Activated CD4-positive, CD25-positive, alpha-beta regulatory T cell treated with anti-CD3 and anti-CD28 coated beads, Interleukin-2, amount 50 U/mL, for 16 hours (primary cell): ENCODE measurements at places on chromosomes 12 and 14.

- no peak for DNase-seq
These were observed 4.3 kb downstream of the GALNT9 start for GRCh38 chr12:132324841-132325732.

GRCh38 chr12:57695770-57696432 is 2.0 kb downstream of the OS9 start:
- DNase-seq: no peak

- DNase-seq: no peak
These were observed 6.7 kb downstream of the KRT7 start for GRCh38 chr12:52239767-52240166.

DNA sequence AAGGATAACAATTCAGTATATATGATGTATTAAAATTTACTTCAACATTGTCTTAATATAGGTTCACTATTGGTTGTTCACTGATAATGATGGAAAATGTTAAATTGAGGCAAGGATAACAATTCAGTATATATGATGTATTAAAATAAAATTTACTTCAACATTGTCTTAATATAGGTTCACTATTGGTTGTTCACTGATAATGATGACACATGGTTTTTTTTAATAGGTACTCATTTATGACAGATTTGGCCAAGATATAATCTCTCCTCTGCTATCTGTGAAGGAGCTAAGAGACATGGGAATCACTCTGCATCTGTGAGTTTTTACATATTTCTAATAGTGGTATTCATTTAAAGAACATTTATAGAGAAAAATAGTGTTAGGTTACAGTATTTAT is 8.1 kb downstream of the SCFD1 start:
- DNase-seq: no peak

DNA sequence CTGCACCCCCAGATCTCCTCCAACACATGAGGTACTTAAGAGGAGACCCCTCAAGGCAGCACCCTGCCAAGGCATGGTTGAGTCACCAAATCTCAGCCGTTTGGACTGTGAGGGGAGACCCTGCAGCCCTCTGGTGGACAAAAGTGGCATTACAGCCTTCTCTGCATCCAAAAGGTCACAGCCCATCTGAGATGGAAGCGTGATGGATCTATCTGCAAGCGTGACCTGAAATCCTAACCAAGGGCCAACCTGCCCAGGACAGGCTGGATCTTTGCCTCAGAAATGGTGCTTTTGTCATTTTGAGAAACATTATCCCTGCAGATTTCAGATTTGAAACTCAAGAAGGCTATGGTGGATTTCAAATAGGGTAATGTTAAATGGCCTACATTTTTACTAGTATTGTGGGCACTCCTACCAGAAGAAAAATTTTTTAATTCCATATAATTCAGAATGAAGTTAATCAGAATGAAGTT is 23.7 kb upstream of the DHRS4 start:
- peak; percentile 69 for DNase-seq

DNA sequence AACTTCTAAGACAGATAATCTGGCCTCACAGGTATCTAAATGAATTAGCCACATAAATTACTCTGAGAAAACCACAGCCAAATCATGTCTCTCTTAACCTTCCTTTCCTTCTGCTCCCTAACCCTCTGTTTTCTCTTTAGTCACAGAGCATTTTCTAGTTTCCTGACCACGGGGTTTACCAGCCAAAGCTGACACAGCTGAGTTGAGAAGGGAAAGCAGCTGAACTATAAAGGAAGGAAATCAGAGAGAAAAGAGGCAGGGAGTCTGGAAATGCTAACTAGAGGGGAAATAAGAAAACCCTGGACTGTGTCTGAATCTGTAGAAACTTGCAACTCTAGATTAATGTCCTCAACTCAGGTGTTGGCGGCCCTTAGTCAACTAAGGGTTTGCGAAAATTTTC is 24.4 kb downstream of the ANKS1B start:
- no peak for DNase-seq

GRCh38 chr12:103884316-103884715 is 43.3 kb upstream of the NT5DC3 start:
- DNase-seq: no peak

- no peak for DNase-seq
These were observed 57.1 kb downstream of the NUAK1 start for GRCh38 chr12:106081606-106082005.

GRCh38 chr12:47766502-47767215 is 6.4 kb upstream of the SLC48A1 start:
- DNase-seq: no peak

GRCh38 chr14:38083039-38083438 is 124.7 kb upstream of the SSTR1 start:
- DNase-seq: no peak

GRCh38 chr14:20675669-20676068 is 8.7 kb upstream of the RNASE4 start:
- DNase-seq: no peak

GRCh38 chr12:31876568-31877424 is 82.4 kb upstream of the RESF1 start:
- no peak for DNase-seq

- DNase-seq: no peak
These were observed 12.8 kb upstream of the SMARCD1 start for GRCh38 chr12:50072198-50072907.

- peak; percentile 55 for DNase-seq
These were observed 34.9 kb downstream of the KRT80 start for GRCh38 chr12:52156757-52157565.

DNA sequence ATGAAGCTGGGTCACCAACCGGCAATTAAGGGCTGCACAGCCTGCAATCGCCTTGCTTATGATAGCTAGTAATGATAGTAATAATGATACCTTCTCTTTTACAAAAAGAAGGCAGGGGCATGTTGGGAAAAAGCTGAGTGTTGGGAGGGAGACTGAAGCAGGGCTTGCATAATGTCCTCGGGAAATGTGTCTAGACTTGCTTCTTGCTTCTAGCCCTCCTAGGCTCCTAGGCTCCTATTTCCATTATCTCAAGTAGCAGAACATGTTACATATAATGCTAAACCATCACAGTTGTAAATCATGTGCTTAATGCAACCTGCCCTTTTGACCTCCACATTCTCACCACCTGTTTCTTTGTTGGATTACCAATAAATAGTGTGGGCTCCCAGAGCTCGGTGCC is 18.7 kb downstream of the RERGL start:
- no peak for DNase-seq

GRCh38 chr14:76381817-76382494 is 6.0 kb downstream of the ESRRB start:
- DNase-seq: no peak

DNA sequence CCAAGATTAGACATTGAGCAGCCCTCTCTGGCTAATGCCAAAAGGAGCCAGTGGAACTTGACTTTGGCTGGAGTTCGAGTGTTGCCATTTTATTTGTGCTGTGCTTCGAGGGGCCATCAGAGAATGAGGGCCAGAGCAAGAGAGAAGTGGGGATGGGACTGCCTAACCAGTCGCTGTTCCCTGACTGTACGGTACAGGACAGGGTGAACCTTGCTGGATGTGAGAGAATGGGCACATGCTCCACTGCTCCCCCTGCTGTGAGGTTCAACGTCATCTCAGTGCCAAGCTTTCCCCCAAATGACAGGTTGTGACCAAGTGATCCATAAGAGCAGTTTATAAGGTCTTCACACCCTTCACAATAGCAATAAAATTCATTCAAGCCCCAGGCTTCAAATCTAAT is 55.1 kb upstream of the BCL11B start:
- no peak for DNase-seq

GRCh38 chr12:93200291-93200917 is 177.3 kb upstream of the NUDT4 start:
- no peak for DNase-seq

DNA sequence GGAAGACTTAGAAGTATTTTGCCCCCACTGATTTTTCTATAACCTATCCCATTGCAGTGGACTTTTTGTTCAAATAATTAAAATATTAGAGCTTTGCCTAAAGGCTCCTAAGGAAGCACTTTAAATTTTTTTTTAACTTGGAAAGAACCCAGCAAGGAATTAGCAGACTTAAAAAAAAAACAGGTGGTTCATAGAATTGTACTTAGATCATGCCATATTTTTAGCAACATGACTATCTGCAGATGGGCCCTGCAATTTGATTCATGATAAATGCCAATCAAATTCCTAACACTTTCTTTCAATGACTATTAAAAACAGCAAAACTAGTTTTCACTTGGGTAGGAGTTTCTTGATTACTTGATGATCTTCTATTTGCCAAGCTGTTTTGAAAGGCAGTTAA is 11.5 kb downstream of the ADAMTS20 start:
- DNase-seq: no peak

- no peak for DNase-seq
These were observed 96.7 kb upstream of the BMP4 start for GRCh38 chr14:54053386-54053745.

DNA sequence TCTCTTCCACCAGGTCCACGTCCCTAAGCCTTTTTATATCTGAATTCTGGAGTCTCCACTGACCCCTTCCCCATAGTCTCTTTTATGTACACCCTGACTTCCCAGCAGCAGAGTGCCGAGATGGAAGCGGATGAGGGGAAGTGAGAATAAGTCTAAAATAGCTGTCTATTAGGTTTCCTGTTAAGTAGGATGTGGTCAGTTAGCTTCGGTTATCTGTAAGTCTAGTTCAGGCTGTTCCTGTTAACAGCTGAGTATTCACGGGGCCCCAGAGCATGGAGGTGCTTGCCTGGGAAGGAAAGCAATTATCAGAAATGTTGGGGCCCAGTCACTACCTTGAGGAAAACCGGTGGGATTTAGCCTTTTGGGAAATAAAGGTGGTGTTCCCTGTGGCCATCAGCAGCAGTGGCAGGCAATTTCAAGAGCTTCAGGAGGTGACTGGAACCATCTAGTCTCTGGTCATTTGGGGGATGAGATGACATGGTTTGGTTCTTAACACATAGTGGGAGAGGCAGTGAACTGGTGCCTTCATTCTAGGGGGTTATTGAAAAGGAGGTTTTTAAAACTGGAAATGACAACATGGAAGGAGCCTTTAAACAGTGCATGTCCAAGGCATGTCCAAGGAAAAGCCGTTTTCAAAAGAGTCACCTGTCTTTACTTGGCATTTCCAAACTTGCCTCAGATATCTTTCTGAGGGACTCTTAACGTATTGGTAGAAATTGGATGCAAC is 21.8 kb downstream of the CHST11 start:
- DNase-seq: no peak

- DNase-seq: no peak
These were observed 98.9 kb upstream of the PLEKHG7 start for GRCh38 chr12:92603741-92604432.

DNA sequence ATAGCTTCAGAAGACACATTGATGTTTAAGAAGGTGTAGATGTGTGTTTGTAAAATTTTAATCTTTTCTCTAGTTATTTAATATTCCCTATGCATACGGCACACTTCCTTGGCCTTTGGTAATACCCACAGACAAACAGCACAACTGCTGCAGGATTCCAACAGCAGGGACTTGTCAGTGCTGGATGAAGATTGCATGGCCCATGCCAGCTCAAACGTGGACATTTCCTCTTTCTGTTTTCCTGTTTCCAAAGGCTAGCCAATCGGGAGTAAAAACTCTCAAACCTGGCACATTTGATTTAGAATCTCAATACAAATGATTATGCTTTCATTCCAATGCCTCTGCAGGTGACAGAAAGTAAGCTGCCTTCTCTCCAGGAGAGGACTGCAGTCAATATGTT is 22.5 kb upstream of the PDE3A start:
- no peak for DNase-seq

DNA sequence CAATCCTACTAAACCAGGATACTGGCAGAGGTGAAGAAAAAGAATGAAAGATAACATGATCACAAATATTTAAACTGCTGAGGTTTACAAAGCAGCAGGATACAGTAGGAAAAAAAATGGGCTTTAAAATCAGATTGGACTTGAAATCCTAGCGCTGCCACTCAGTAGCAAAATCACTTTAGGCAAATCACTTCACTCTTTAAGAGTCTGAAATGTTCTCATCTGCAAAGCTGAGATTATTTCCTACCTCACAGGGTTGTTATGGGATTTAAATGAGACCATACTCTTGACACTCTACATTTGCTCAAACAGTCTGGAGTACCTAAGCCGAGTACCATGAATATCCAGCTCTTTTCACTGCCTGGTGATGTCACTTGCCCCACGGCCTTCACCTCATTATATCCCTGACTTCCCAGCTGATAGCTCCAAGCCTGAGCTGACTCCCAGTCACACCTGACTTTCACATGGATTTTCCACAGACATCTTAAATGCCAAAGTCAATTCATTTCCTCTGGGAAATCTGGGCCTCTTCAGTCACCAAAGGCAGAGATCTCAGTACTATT is 60.2 kb downstream of the UBR7 start:
- DNase-seq: no peak

DNA sequence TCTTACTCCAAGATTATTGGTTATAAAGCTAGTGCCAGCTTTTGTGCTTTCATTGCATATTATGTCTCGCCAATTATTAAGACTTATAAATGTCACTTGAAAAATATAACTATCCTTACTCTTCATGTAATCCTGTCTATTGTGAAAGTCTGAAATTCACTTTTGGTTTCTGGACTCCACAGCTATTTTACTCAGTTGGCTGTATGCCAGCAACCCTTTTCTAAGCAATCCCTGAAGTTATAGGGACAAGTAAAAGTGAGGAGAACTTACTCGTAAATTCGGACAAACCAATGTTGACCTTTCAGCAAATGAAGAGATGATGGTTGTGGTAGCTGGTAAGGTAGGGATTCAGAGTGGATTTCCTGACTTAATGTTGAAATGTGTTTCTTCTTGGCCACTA is 196.3 kb downstream of the NPAS3 start:
- DNase-seq: no peak

DNA sequence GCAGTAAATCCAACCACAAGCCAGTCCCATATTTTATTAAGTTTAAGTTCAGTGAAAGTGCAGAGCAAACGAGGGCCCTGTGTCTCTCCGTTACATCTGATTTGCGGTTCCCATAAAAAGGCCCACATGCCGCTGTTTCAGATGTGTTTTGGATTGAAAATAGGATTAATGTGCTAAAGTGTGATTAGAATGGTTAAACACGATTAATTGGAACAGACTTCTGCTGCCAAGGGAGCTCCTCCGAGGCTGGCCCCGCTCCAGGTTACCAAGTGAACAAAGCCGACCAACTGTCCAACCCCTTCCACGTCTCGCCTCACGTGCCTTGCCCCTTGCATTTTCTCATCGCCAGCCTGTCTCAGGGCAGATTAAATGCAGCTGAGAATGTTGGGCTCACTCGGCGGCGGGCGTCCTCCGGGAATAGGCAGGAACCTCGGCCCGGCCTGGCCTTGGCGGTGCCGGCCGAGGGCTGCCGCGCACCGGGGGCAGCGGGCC is 166.5 kb upstream of the GSC start:
- DNase-seq: no peak

- no peak for DNase-seq
These were observed 77.3 kb downstream of the TRHDE start for GRCh38 chr12:72349491-72349890.

DNA sequence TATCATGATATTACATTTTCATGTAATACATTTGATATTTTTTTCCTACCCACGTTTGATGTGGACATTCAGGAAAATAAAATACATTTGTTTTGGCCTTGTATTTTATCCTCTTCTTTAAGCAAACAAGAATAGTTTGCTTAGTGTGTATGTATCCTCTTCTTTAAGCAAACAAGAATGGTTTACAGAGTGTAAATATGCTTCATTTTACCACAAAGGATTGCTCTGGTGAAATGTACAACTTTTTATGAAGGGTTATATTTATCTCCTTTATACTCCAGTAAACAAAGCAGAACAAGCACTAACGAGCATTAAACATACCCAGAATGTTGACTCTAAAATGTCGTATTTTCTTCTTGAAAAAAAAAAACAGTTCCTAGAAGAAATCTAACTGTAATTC is 244.7 kb downstream of the KCNH5 start:
- DNase-seq: no peak
